SK-N-SH treated with all-trans-retinoic acid at 6 μM for 48 hours (cell line): ENCODE measurements at places on chromosomes 1 and 21.

DNA sequence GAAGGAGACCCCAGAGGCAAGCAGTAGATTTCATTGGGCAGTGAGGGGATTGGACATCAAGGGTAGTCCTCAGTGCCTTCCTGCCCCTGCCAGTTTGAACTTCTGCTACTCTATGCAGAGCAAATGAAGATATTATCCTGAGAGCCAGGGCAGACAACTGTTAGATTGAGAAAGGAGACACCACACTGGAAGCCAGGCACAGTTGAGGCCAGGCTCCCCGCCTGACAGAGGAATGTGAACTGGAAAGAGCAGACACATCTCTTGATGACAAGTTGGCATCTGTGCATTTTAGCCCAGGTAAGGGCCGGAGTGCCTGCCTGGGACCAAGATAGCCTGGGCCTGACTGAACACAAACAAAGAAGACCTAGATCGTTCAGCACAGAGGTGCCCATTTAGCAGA, 16.0 kb downstream of the SH3BGR start:
- no peak for ATAC-seq

DNA sequence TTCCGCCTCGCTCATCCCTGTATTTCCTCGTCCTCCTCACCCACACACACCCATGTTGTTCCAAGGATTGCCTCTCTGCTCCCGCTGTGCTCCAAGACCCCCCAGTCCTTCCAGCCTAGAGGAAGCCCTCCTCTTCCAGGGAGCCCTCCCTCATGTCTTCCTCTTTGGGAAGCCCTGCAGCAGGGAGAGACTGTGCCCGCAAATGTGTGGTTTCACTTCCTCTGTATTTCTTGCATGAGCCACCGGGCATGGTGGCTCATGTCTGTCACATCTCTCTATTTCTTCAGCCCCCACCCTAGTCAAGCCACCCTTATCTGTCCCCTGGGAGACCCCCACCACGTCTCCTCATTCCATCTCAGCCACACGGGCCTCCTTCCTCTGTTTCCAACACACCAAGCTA, 57.5 kb upstream of the PAX7 start:
- ATAC-seq, result no peak

GRCh38 chr21:41321211-41321907, 4.8 kb downstream of the FAM3B start:
- no peak for ATAC-seq

GRCh38 chr1:84253891-84254290, 47.6 kb upstream of the SAMD13 start:
- ATAC-seq, result peak; percentile 98

DNA sequence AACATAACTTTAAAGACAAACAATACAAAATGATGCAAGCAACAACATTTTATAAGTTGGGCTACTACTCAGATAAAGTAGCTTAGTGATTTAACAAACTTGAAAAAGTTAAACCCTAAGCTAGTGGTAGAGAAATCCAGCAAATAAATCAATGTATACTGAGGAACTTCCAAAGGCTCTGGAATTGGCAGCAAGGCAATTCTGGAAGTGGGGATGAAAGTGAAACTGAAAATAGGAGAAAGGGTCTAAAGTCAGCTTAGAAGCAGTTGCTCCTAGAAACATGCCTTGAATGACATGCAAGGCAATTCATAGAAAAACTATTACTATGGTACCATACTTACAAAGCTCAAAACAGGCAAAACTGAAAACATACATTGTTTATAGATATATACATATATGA, 90.0 kb upstream of the CAMK1G start:
- peak; percentile 62 for ATAC-seq

DNA sequence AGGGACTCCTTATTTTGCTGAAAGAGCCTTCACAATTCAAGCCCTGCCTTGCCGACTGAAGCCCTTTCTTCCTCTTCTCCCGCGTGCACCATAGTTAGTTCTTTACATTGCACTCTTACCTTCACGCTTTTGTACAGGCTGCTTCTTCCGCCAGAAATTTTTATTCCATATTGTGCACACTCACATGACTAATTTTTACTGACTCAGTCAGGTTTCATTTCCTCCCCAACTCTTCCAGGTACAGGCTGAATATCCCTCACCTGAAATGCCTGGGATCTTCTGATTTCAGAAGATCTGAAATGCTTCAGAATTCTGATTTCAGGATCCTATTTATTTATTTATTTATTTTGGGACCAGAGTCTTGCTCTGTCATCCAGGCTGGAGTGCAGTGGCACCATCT, 172.8 kb downstream of the ZNF281 start:
- no peak for ATAC-seq

- no peak for ATAC-seq
These were observed 872 bp downstream of the GPBP1L1 start for GRCh38 chr1:45685308-45686014.

DNA sequence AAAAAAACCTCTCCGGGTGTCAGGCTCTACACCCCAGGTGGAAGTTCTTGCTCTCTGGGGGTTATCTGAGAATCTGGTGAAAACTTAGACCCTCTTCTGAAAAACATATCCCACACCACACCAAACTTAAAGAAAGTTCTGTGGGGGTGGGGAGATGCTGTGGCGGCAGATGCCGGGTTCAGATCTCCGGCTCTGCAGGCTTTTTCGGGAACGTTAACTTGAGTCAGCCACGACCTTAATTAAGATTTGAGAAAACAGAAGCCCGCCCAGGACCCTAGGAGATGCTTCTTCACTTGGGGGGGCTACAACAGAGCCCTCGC, 2.3 kb downstream of the RCC2 start:
- no peak for ATAC-seq

GRCh38 chr21:39105341-39105765, 77.9 kb downstream of the PSMG1 start:
- no peak for ATAC-seq

DNA sequence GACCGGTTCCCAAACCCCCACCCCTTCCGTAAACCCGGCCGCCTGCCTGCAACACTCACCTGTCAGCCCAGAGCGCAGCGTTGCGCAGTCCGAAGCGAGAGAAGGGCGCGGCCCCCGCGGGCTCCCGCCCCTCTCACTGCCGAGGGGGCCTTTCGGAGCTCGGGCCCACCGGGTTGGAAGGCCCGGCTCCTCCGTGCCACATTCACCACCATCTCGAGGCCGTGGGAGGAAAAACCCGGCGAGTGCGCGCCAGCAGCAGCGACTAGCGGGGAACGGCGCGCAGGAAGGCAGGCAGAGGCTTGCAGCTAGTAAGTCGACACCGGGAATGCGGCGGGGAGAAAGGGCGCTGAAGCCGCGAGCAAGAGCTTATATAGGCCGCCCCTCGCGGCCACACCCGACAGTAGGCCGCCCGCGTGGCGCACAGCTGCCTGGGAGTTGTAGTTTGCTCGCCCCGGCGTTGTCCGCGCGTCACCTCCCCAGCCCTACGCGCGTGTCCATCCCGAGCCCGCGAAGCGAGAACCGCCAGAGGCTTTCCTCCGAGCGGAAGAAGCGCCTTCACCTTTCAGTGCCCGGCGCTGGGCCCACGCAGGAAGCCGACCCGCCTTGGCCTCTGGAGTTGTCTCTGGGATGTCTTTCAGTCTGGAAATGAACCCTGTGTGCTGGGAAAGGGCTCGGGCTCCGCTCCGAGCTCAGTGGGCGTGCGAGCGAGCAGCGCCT, 10.4 kb upstream of the RAB42 start:
- ATAC-seq, result peak; percentile 94

DNA sequence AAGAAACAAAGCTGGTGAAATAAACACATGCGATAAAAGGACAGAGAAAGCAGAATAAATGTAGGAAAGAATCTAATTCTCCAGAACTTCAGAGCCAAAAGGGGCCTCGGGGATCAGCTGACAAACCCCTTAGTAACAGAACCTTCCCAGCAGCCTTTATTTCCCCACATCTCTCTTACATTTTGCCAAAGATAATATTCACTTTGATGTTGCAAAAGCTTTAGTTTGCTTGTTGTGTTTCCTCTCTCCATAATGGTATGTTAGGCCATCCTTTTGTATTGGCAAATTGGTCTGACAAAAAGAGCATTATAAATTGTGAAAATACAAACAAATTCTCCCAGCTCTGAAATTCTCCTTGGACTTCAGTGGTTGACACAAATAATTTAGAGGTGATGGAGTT, 54.9 kb downstream of the OPTC start:
- no peak for ATAC-seq

DNA sequence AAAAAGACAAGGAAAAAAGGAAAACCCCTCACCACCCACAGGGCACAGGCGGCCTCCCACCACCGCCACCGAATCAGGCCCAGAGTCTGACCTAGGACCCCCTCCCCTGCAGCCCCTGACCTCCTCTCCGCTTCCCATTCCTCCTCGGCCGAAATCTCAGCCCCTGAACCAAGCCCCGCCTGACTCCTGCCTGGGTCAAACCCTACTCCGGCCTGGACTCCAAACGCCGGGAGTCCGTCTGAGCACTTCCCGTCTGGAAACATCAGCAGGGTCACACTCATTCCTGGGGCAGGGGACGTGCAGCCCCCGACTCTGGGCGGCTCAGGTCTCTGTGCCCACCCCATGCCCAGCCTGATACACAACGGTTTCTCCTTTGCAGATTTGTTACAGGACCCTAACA, 26.4 kb upstream of the SUMO3 start:
- no peak for ATAC-seq

- no peak for ATAC-seq
These were observed 145.2 kb downstream of the TNR start for GRCh38 chr1:175597969-175598765.

DNA sequence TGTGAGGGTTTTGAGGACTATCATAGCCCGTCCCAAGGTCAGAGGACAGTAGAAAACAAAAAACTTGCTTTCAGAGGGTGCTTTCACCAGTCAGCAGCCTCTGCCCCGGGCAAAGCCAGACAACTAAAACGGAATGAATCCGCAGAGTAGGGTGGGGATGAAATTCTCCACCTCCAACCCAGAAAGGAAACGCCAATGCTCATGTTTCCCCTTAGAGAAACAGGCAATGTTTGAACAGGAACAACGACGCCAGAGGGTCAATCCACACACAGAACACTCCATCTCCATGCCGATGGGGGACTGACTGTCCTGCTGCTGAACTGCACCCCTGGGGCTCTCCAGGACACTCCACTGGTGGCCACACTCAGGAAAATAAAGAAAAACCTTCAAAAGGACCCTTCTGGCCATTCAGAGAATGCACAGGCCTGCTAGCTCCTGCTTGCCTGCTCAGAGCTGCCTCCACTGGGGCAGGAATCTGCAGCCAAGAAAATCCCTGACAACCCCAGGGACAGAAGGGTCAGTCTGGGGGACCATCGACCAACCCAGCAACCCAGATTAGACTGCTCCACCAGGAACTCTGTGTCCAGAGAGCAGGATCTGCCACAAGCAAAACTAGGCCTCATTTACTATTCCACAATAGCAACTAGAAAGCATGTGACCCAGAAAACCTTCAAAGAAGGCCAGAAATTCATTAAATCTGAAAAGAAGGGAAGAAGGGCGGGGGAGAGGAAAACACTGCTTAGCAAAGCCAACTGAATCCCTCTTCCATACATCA, 116.0 kb downstream of the TOMM20 start:
- ATAC-seq, result no peak

DNA sequence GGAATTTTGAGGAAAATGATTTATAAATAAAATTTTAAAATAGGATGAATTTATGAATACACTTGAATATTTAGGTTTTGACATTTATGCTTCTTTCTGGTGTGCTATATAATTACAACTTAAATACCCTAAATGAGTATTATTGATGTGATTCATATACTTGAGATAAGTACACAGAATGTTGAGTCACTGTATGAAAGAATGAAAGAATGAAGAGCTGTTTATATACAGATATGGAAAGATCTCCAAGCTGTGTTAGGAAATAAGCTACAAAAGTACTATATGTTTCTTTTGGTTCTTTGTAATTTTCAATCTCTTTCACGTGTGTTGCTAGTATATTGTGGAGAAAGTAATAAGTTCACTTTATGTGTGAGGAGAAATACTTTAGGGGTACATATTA, 147.2 kb downstream of the RASAL2 start:
- no peak for ATAC-seq

- ATAC-seq, result no peak
These were observed 124.4 kb upstream of the NFIA start for GRCh38 chr1:60958001-60958400.

- no peak for ATAC-seq
These were observed 598.8 kb downstream of the PLPP3 start for GRCh38 chr1:55980582-55980981.

DNA sequence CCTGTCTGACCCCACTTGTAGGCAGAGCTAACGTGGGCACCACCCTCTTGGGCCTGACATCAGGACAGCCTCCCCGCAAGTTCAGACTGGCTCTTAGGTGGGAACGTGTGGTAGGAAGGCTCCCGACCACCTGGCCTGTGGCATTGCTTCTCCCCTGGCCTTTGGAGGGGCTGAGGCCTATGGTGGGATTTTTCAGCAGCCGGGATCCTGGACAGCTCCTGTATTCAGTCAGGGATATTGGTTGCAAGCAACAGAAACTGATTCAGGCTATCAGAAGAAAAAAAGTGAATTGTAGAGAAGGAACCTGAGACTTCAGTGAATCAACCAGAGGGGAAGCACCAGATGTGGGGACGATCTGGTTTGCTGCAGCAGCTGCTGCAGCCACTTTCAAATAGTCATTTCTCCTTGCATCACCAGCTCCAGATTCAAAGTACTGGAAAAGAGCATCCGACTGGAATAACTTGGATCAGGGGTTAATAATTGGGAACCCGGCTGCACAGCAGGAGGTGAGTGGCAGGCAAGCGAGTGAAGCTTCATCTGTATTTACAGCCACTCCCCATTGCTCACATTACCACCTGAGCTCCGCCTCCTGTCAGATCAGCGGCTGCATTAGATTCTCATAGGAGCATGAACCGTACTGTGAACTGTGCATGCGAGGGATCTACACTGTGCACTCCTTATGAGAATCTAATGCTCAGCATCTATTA, 5.9 kb downstream of the RNF186 start:
- ATAC-seq, result no peak

DNA sequence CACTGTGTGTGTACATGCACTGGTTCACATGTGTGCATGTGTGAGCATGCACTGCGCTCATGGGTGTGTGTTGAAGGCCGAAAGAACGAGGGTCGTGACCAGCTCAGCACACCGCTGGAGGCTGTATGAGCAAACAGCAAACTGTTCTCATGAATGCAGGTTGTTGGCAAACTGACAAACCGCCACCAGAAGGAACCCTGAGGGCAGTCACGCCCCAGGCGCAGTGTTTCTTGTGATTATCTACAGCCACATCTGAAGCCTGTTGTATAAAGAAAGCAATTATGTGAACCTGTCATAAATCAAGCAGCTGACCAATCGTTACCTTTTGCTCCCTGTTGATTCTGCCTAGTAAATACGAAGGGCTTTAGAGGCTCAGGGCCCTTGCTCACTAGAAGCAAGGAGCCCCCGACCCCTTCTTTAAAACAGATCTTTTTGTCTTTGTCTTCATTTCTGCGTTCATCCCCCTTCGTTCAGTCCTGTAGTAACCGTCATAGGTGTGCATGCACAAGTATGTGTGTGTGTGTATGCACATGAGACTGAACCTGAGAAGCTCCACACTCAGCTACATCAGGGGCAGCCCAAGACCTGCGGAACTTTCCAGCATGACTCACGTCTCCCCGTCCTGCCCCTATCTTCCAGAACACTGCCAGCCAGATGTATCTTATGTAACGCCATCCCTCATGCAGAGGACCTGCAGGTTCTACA, 16.8 kb upstream of the RIPK4 start:
- ATAC-seq, result peak; percentile 73
